T-helper 2 cell treated with Interferon-gamma antibody and Interleukin-4, amounts not matched to agents 5 μg/mL and 100 μg/mL, for 36 hours (primary cell): ENCODE measurements at places on chromosomes 3 and 15.

DNA sequence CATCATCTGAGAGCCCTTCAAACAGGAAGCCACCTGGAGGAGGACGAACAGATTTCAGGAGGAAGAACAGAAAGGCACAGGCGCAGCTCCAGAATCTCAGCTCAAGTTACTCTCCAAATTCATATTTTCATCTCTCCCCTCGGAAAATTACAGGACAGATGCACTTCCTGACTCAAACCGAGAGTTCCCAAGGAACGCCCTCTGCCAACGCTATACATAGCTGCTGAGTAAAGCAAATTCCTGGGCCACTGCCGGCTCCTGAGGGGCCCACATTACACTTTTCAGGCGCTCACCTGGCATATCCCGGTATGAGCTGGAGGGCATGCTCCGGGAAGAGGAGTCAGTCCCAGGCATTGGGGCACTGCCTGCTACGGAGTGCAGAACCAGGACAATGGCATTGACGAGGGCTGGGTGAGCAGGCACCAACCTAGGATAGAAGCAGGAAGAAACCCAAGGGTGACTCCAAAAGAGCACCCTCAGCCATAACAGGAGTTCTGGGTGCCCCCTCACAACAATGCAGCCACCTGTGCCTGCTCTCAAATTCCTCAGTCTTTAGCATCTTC lies 11.2 kb downstream of the UBL7 start:
- H3K4me3 ChIP-seq = no peak overlapping the region
- H3K36me3 ChIP-seq = peaks cover 38% of the 10 kb centered on the region
- no peak overlapping the region for H3K27ac ChIP-seq
- no peaks in the 10 kb centered on the region for H3K27me3 ChIP-seq
- H3K4me1 ChIP-seq = peaks cover 17% of the 10 kb centered on the region
- DNase-seq = no peak

GRCh38 chr3:190183121-190183520 lies 62.4 kb upstream of the P3H2 start:
- H3K27ac ChIP-seq = no peak overlapping the region
- no peak for DNase-seq
- no peak overlapping the region for H3K4me3 ChIP-seq

DNA sequence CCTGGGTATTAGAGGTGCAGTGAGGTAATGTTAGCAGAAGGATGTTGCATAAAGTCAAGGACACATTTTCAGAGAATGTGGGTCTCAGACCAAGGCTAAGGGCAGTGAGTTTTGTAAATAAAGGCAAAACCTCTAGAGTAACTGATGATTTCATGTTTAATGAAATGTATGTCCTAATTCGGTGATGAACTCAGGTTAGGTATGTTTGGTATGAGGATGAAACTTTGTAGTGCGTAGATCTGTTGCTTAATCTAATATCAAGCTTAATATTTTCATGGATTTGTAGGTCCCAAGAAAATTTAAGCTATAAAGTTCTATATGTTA lies 3.6 kb downstream of the USP50 start:
- H3K4me3 ChIP-seq = no peak overlapping the region
- peaks cover 5% of the 10 kb centered on the region for H3K27me3 ChIP-seq
- peaks cover 13% of the 10 kb centered on the region for H3K4me1 ChIP-seq
- H3K36me3 ChIP-seq = no peaks in the 10 kb centered on the region
- no peak overlapping the region for H3K27ac ChIP-seq

DNA sequence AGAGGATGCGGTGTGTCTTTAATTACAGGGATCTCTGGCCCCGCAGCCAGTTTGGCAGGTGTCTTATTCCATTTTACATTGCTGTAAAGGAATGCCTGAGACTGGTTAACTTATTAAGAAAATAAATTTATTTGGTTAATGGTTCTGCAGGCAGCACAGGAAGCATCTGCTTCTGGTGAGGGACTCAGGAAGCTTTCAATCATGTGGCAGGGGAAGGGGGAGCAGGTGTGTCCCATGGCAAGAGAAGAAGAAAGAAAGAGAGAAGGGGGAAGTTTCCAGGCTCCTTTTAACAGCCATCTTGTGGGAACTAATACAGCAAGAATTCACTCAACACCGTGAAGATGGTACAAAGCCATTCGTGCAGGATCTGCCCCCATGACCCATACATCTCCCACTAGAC lies 128.0 kb upstream of the CRBN start:
- H3K27me3 ChIP-seq = no peaks in the 10 kb centered on the region
- DNase-seq = no peak
- no peaks in the 10 kb centered on the region for H3K4me1 ChIP-seq
- H3K27ac ChIP-seq = no peak overlapping the region
- no peaks in the 10 kb centered on the region for H3K36me3 ChIP-seq

DNA sequence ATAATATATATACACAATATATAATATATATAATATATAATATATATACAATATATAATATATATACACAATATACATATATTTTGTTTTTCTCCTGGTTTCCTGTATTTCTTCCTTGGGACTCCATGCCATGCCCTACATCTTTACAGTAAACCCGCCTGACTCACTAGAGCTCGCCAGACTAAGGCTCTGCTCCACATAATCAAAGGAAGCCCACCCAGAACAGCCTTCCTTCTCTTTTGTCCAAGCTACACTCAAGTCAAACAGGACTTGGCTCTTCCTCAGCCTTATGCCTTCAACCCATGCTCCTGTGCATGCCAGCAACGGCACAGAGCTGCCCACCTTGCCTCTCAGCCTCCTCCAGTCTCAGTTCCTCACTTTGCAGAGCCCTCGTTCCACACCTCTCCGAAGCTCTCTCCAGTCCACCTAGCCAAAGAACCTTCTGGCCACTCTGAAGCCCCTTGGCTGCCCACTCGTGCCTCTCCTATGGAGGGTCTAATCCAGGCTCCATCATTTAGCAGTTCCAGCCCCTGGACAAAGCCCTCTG lies 109.1 kb downstream of the RFTN1 start:
- H3K4me1 ChIP-seq = peaks cover 16% of the 10 kb centered on the region
- no peak overlapping the region for H3K4me3 ChIP-seq
- H3K36me3 ChIP-seq = peaks cover 33% of the 10 kb centered on the region
- DNase-seq = no peak
- no peaks in the 10 kb centered on the region for H3K27me3 ChIP-seq

DNA sequence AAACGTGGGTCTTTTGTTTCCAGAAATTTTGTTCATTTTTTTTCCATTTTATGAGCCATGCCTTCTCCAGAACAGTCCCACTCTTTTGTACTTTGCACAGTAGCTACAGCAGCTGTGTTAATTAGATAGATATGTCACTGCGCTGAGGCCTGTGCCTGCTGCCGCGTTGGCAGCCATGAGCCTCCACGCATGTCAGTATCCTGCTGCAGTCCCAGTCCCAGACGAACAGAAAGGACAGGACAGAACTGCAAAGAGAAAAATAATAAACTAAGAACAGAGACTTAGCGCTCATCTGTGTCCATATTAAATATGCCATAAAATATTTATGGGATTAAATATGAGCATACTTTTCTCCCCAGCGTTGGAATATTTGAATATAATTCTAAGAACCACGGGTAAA lies 442.4 kb upstream of the RARB start:
- no peak overlapping the region for H3K4me3 ChIP-seq
- H3K4me1 ChIP-seq = no peaks in the 10 kb centered on the region
- H3K27me3 ChIP-seq = no peaks in the 10 kb centered on the region
- H3K27ac ChIP-seq = no peak overlapping the region
- DNase-seq = no peak

DNA sequence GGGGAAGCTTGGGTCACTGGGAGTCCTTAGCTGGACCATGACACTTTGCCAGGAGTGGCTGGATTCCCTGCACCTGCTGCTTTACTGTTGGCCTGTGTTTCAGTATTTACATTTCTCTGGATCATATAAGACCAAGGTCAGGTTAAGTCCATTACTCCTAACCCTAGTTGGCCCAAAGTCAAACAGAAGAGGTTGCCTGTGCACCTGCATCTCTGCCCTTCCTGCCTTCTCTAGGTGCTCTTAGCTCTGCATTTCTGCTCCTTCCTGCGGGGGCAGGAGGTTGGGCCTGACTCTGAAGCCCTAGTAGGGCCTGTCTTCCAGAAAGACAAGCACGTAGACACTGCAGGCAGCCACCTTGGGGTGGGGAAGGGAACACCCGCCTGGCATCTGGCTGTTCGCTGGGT lies 124.3 kb downstream of the RPLP1 start:
- no peak overlapping the region for H3K4me3 ChIP-seq
- H3K4me1 ChIP-seq = peaks cover 37% of the 10 kb centered on the region
- no peak overlapping the region for H3K27ac ChIP-seq
- peaks cover 16% of the 10 kb centered on the region for H3K27me3 ChIP-seq
- DNase-seq = no peak

DNA sequence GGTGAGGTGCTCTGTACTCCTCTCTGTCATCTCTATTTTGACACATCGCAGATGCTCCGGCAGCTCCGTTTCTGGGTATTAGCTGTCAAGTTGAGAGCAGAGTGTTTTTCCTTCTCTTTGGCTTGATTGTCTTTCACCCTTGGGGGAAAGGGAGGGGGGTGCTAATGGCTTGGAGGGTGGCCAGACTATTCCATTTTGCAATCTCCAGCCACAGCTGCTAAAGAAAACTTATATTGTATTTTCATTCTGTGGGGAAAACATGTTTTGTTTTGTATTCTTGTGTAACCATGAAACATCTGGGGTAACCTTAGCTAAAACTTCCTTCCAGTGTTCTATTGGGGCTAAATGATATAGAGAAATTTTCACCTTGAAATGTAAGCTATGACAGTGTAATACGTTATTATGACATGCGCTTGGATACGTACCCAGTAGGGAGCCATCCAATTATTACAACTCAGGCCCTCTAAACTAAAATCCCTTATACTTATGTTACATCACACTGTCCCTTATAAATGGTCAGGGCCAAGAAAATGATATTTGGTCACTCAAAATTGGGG lies 14.0 kb upstream of the LARP6 start:
- H3K4me3 ChIP-seq = no peak overlapping the region
- H3K27ac ChIP-seq = no peak overlapping the region
- H3K36me3 ChIP-seq = no peaks in the 10 kb centered on the region
- H3K4me1 ChIP-seq = no peaks in the 10 kb centered on the region

DNA sequence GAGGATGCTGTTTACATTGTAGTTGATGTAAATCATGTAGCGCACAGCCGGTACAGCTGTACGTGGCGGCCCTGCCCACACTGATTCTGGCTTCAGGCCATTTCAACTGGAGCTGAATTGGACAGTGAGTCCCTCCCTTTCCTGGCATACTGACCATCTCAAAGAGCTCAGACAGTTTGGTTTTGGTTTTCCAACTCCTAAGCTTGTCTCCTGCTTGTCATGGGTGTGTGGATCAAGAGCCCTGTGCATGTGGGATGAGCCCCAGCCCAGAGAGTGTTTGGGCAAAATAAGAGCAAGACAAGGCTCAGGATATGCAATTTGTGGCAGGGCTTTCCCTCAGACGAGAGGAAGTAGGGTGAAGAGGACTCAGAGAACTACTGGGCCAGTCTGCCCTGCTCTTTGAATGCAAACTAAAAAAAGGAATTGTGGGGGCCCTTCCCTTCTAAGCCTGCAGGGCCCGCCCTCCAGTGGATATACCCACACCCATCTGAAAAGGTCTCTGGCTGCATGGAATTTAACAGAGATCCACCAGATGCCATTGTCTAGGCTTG lies 13.3 kb downstream of the ITGA11 start:
- no peaks in the 10 kb centered on the region for H3K4me1 ChIP-seq
- H3K27me3 ChIP-seq = peaks cover 4% of the 10 kb centered on the region
- no peak for DNase-seq
- no peak overlapping the region for H3K4me3 ChIP-seq
- no peaks in the 10 kb centered on the region for H3K36me3 ChIP-seq

- H3K36me3 ChIP-seq = no peaks in the 10 kb centered on the region
- peaks cover 8% of the 10 kb centered on the region for H3K27me3 ChIP-seq
- no peak overlapping the region for H3K4me3 ChIP-seq
- no peaks in the 10 kb centered on the region for H3K4me1 ChIP-seq
These were observed 120.9 kb downstream of the ERC2 start for GRCh38 chr3:56347219-56347871.

DNA sequence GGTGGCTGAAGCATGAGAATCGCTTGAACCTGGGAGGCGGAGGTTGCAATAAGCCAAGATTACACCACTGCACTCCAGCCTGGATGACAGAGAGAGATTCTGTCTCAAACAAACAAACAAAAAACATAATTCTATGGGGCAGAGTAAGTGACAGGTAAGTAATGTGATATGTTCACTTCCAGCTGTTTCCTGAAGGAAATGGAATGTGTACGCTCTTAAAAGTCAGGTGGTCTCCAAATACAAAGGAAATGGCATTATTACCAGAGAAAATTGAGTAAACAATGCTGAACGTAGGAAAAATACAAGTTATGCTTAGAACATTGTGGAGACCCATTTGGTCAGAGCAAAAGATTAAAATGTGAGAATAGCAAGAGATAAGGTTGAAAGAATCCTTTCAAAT lies 278.5 kb downstream of the SCAPER start:
- no peak overlapping the region for H3K4me3 ChIP-seq
- no peaks in the 10 kb centered on the region for H3K36me3 ChIP-seq
- H3K27me3 ChIP-seq = no peaks in the 10 kb centered on the region
- no peaks in the 10 kb centered on the region for H3K4me1 ChIP-seq
- H3K27ac ChIP-seq = no peak overlapping the region

GRCh38 chr3:22659651-22660475 lies 543.3 kb upstream of the UBE2E2 start:
- no peak overlapping the region for H3K27ac ChIP-seq
- no peaks in the 10 kb centered on the region for H3K36me3 ChIP-seq
- H3K4me1 ChIP-seq = no peaks in the 10 kb centered on the region

- H3K27ac ChIP-seq = no peak overlapping the region
- no peaks in the 10 kb centered on the region for H3K27me3 ChIP-seq
- H3K4me1 ChIP-seq = no peaks in the 10 kb centered on the region
- DNase-seq = no peak
- H3K36me3 ChIP-seq = no peaks in the 10 kb centered on the region
These were observed 95.4 kb downstream of the LSM3 start for GRCh38 chr3:14273901-14274611.

DNA sequence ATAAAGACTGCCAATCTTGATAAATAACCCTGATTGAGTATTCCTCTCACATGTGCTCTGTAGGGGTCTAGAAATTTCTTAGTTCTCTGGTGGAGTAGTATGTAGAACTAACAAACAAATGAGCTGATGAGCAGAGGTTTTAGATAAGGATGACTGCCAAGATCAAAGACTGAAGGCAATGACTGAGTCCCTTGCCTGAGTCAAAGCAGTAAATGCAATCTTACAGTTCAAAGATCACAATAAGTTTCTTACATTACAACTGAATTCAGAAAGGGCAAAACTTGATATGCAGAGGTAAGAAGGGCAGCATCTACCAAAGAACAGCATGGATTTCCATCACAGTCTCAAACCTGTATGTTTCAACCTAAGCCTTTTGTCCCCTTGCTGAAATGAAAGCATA lies 172.2 kb upstream of the POU1F1 start:
- no peaks in the 10 kb centered on the region for H3K36me3 ChIP-seq
- no peaks in the 10 kb centered on the region for H3K27me3 ChIP-seq
- H3K4me1 ChIP-seq = no peaks in the 10 kb centered on the region
- H3K27ac ChIP-seq = no peak overlapping the region
- H3K4me3 ChIP-seq = no peak overlapping the region

DNA sequence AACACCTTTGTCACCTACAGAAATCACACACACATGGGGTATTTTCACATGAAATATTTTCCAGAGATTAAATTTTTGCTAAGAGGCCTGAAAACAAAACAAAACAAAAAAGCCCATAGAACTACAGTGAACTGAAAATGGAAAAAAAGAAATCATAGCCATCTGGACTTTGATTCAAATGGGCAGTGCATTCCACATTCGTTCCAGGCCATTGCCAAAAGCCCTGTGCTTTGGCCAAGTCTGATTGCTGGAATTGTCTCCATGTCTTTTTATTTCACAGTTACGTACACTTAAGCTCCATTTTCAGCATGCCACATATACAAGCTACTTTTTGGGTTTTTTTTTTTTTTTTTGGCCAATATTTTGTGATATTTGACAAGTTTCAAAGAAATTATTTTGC lies 47.1 kb downstream of the TFG start:
- H3K27ac ChIP-seq = no peak overlapping the region
- DNase-seq = no peak
- peaks cover 14% of the 10 kb centered on the region for H3K36me3 ChIP-seq
